Uterus (tissue), 4 donors: ENCODE measurements at places on chromosomes 6 and 20. TPM values are rescaled to one million over a fixed set of nuclear protein-coding genes. Genes with fewer than 3 reads are reported as not detected.

Gene GTSF1L
- not detected for total RNA-seq

GRCh38 chr6:155443168-155443567, 12.5 kb downstream of the NOX3 start:
- no peak for DNase-seq

Gene PRKN
- 10.3 TPM for total RNA-seq

Gene BMP7
- total RNA-seq: under 0.01 TPM

Gene ECT2L
- total RNA-seq: 0.52 TPM

Gene SCGN
- not detected for total RNA-seq

Gene CDH26
- total RNA-seq: 2.1 TPM

- no peak for DNase-seq
Observed at GRCh38 chr6:100099189-100100074, 105.4 kb upstream of the MCHR2 start.

Gene PRR18
- not detected for total RNA-seq

DNA sequence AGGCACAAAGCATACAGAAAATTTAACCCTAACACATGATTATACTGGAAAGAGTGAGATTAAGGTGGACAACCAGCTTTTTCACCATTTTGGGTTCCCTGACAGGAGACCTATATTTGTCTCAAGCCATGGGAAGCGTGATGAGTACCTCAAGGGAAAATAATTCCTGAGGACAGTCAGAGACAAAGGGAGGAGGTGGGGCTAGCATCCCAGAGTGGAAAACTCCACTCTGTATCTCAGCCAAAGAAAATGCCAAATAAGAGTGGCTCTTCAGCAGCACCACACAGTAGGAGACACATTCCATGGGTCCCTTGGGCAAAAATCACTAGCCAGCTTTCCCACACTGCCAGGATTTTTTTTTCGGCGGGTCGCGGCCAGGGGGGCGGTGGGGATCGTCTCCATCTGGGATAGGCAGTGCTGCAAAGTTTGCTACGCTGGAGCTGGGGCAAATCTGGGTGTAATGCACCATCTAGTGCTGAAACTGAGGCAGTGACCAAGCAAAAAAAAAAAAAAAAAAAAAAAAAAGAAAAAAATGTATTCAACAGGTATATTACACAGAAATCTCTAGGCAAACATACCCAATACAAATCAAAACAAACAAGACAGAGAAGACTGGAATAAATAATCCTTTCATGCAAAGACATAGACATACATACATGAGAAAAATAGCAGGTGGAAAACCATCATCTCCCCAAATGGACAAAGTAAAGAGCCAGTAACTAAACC, 77.3 kb upstream of the SLC35F1 start:
- DNase-seq: no peak

DNA sequence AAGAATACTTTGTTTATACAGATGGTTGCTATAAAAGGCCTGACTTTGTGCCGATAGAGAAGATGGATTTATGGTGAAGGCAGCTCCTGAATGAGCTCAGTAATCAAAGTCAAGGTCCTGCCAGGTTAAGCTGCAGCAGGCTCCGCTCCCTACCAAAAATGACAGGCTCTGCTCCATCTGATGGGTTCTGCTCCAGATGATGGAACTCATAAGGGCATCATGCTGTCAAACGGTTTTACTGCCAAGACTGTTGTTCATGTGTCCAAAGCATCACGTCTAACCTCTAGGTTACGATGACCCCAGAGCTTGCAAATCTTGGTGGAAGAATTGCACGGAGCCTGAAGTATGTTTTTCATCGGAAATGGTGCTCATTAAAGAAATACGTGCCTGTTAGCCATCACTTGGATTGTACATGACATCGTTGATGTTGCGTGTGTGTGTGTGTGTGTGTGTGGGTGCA, 19.2 kb upstream of the PTGIS start:
- peak; percentile 92 for DNase-seq

Gene PROCR
- total RNA-seq: 56.6 TPM

Gene CST9
- total RNA-seq: not detected

- DNase-seq: no peak
Observed at GRCh38 chr6:167966540-167966905, 30.9 kb upstream of the KIF25 start.

DNA sequence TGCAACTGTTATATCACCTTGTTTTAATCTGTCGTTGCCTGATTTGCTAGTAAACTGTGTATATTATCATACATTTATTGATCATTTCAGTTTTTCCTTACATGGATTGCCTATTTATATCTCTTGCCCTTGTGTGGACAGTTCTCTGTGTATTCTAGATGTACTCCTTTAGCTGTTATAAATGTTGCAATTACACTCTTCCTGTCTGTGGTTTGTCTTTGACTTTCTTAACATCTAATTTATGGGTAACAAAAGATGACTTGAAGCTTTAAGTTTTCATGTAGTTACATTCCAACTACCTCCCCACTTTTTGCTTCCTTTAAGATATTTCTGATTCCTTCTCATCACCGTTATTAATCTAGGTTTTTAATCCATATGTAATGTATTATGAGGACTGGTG, 22.6 kb downstream of the PLCB1 start:
- DNase-seq: no peak

- no peak for DNase-seq
Observed at GRCh38 chr20:2709205-2709981, 16.8 kb downstream of the EBF4 start.

DNA sequence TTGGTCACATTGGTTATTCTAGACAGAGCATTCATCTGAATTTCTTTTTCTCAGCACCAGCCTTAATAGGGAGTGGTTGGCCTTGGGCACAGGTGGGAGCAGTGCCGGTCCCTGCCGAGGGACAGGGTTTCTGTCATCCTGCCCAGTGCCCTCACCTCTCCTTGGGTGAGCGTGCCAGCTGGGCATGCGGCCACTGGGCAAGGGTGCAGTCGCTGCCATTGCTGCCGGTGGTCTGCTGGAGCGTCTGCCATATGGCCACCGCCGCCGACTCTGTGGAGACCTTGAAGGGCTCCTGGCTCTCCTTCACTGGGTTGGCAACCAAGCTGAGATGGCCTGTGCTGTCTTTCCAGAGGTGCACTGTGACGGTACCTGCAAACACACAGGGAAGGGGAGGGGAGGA, 16.4 kb upstream of the UQCC2 start:
- no peak for DNase-seq
